Pulmonary artery endothelial cell (primary cell): ENCODE measurements at places on chromosomes 2 and 18. TPM values are rescaled to one million over a fixed set of nuclear protein-coding genes. Genes with fewer than 3 reads are reported as not detected.

DNA sequence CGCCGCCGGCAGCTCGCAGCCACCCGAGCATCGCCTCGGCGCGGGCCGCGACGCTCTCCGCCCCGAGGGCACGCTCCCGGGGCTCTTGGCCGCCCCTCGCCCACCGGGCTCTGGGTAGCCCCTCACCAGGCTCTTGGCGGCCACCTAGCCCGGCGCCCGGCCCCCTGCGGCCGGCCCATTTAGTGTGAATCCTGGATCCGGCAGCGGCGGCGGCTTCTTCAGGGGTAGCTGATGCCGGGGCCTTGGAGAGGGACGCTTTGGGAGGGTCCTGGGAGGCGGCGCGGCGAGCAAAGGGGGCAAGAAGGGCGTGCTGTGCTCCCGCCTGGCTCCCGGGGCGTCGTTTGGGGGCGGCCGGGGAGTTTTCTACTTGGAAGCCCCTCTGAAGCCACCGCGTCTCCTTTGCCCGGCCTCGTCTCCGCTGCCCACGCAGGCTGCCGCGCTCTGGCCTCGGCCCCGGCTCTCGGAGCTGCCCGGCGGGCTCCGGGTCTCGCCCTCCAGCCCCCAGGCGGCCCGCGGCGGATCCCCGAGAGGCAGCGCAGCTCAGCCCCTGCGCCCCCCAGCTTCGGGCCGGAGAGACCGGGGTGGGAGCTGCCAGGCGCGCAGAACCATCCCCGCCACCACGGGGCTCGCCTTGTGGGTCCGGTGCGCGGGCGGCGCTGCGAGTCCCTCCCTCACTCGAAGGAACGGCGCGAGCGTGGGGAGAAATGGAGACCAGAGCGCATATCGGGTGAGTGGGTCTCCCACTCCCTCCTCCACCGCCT, 509 bp downstream of the PIEZO2 start:
- DNase-seq, result no peak

- no peak for DNase-seq
These were observed 4.4 kb downstream of the NFATC1 start for GRCh38 chr18:79400091-79400590.

KCNS3 gene
- 2.6 and 4.7 TPM in 2 replicates for total RNA-seq

SP5 gene
- total RNA-seq, result not detected in 2 replicates

RAB10 gene
- 71.9 and 123 TPM in 2 replicates for total RNA-seq

GRCh38 chr2:240125742-240126141, 10.4 kb downstream of the COPS9 start:
- DNase-seq, result no peak

TXNDC2 gene
- under 0.01 TPM in 1 of 2 replicates, not detected in the other for total RNA-seq

GRCh38 chr2:146917431-146918042, 927.3 kb upstream of the ACVR2A start:
- DNase-seq, result no peak

DNA sequence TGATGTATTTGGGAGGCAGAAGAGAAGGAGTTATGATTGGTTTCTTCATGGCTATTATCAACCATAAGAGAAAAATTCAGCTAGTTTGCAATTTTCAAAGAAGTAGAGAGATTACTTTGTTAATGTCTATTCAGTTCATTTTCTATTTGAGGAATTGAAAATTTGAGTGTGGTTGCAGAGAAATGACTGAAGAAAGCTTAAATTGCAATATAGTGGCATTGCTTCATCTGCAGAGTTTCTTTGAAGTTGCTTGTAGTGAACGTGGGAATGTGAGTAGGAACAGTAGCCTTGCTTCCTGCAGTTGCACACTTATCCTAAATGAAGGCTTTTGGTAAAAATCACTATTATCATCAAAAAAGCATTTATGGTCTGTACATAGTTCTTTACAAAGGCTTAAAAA, 14.7 kb upstream of the CYRIA start:
- no peak for DNase-seq

- DNase-seq, result no peak
These were observed 680.1 kb upstream of the FSHR start for GRCh38 chr2:49834433-49834832.

ELOA2 gene
- total RNA-seq, result not detected in 2 replicates

GRCh38 chr2:26298638-26299393, 47.1 kb upstream of the SELENOI start:
- DNase-seq, result no peak

- no peak for DNase-seq
These were observed 96.1 kb downstream of the PPP1R1C start for GRCh38 chr2:182081602-182082260.

ALPG gene
- not detected in 2 replicates for total RNA-seq

NRP2 gene
- 43.3 and 82.0 TPM in 2 replicates for total RNA-seq

DNA sequence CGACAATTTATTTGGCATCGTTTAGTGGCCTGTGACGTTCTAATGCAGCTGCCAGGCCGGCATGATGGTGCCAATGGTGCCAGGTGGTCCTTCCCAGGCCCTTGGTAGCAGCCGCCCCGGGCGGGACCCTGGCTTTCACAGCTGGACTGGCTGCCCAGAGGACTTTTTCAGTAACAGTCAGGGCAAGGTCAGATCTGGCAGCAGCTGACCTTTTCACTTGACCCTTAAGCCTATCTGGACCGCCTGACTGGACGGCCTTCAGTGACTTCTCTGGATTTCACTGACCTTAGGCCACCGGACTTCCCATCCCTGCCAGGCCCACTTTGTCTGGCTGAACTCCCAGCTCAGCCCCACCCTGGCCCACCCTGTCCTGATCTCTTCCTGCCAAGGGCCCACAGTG, 15.9 kb downstream of the TRIB2 start:
- no peak for DNase-seq

- no peak for DNase-seq
These were observed 2.9 kb upstream of the CASP10 start for GRCh38 chr2:201180010-201180409.

ANKRD36B gene
- total RNA-seq, result 34.4 and 45.2 TPM in 2 replicates

- DNase-seq, result no peak
These were observed 36.1 kb downstream of the SDC1 start for GRCh38 chr2:20188851-20189250.

GRCh38 chr2:232026910-232027309, 65.4 kb downstream of the DIS3L2 start:
- no peak for DNase-seq

- no peak for DNase-seq
These were observed 837 bp upstream of the ACSL3 start for GRCh38 chr2:222859786-222860612.

DNA sequence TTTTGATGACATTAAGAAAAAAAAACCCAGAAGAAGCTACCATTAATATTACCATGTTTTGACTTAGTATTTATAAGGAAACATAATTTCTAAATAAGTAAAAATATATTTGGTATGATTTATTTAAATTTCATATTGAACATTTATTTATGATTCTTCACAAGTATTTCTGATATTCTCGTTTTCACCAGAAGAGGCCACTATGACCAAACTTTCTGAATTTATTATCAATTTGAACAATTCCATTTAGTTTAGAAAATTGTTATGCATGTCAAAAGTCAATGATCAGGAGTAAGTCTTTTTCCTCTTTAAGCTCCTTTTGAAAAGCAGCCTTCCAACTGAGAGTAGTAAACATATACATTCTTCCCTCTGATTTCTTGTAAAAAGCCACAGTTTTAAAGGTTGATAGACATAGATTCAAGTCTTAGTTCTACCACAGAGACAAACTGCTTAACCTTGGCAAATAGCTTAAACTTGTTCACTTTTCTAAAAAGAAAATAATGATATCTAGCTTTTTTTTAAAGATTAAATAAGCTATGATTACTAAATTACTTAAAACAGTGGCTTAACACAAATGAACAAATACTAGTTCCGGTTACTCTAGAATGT, 329.9 kb downstream of the TRIB2 start:
- no peak for DNase-seq

- no peak for DNase-seq
These were observed 121.2 kb downstream of the ZAP70 start for GRCh38 chr2:97834610-97835009.

AQP12A gene
- total RNA-seq, result not detected in 2 replicates

DNA sequence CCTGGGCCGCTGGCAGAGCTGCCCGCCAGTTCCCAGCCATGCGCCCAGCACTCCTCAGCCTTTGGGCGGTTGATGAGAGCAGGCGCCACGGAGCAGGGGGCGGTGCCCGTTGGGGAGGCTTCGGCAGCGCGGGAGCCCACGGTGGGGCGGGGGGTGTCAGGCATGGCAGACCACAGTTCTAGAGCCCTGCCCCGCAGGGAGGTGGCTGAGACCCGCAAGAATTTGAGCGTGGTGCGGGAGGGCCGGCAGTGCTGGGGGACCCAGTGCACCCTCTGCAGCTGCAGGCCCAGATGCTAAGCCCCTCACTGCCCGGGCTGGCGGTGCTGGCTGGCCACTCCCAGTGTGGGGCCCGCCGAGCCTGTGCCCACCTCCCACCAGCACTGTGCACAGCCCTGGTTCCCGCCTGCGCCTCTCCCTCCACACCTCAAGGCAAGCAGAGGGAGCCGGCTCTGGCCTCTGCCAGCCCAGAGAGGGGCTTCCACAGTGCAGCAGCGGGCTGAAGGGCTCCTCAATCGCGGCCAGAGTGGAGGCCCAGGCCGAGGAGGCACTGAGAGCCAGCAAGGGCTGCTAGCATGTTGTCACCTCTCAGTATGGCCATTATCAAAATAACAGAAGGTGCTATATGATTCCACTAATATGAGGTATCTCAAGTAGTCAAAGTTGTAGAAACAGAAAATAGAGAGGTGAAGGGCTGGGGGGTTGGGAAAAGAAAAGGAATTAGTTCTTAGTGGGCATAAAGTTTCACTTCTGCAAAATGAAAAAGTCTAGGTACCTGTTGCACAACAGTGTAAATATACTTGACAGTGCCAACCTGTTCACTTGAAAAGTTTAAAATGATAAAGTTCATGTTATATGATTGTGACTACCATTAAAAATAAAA, 72.3 kb downstream of the SH3YL1 start:
- DNase-seq, result no peak

ZNF521 gene
- 55.6 and 64.3 TPM in 2 replicates for total RNA-seq

SEH1L gene
- total RNA-seq, result 49.7 and 70.4 TPM in 2 replicates

DNA sequence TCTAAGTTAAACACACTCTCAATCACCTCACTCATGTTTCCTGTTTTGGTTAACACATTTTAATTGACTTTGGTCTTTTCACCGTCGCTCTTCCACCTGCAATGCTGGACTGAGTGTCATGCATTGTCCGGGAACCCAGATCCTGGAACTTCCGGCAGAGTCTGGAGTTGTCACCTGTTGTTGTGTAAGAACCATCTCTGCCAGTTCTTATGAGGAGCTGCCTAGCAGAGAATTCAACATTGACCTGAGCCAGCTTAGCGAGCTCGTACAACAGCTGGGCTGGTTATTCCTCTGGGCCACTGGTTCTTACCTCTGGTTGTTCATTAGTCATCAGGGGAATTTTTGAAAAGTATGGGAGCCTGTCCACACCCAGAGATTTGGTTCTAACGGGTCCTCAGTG, 75.7 kb downstream of the BCL2L11 start:
- DNase-seq, result no peak

GRCh38 chr18:35880788-35881455, 91.6 kb upstream of the RMP24 start:
- DNase-seq, result no peak

GRCh38 chr18:2777241-2777640, 69.6 kb upstream of the EMILIN2 start:
- DNase-seq, result no peak

DNA sequence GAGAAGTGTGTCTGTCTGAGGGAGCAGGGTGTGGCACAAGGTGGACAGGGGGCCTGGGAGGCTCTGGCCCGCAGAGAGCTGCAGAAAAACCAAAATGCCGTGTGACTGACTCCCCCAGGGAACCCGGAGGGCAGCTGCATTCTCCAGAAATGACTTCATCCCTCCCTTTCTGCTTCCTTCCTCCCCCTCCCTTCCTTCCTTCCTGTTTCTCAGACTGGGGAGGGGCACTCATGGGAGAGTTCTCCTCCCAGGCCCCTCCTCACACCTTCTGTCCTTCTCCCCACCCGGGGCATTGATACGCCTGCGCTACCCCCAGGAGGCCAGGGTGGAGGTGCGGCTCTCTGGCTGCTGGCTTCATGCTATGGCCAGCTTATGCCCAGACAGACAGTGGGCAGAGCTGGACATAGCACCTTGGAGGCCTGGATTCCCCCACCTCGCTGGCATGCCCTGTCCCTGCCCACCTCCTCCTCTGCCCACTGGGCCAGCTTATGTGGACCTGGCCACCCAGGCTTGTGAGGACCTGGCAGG, 8.2 kb upstream of the GPR17 start:
- DNase-seq, result peak; percentile 48

TRIM54 gene
- not detected in 2 replicates for total RNA-seq

CRIM1 gene
- total RNA-seq, result 790 and 1,031 TPM in 2 replicates

DNA sequence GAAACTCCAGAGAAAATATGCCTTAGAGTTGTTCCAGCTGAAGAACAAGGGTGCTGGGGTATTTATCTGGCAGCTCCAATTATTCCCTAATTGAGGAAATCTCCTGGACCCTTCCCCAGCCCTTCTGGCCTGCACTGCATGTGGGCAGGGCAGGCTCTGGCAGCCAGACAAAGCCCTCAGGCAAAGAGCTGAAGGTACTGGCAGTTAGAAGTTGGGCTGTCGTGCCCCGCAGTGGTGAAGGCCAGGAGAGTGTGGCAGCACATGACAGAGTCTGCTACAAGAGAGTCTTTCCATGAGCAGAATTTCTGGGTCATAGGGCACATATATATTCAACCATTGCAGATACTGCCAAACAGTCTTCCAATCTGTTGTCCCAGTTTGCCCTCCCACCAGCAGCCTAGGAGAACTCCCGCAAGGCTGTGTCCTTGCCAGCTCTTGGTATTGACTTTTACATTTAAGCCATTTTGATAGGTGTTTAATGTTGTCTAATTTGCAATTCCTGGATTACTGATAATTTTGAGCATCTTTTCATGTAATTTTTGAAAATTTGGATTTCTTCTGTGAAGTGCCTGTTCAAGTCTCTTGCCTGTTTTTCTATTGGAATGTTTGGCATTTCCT, 26.6 kb downstream of the ONECUT2 start:
- no peak for DNase-seq
